Retinal pigment epithelial cell (primary cell): ENCODE measurements at places on chromosomes 2 and 18.

GRCh38 chr2:179677077-179677688 is 184.2 kb downstream of the ZNF385B start:
- DNase-seq, result no peak

- no peak for DNase-seq
These were observed 187.7 kb downstream of the HDAC4 start for GRCh38 chr2:239212929-239213642.

GRCh38 chr2:152055366-152056108 is 43.3 kb downstream of the CACNB4 start:
- DNase-seq, result no peak

GRCh38 chr2:231786917-231787292 is 660 bp downstream of the COPS7B start:
- DNase-seq, result no peak

DNA sequence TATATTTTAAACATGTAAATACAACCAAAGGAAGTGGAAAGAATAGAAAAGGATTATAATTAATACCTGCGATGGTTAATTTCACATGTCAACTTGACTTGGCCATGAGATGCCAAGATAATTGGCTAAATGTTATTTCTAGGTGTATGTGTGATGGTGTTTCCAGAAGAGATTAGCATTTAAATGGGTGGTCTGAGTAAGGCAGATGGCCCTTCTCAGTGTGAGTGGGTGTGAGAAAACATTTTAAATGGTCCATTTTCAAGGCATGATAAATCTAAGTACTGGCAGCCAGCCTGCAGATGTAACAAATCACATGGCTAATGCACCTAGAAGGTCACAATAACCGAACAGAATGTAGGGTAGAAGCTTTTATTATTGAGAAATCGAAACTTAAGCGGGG is 99.6 kb upstream of the CDH7 start:
- DNase-seq, result no peak

DNA sequence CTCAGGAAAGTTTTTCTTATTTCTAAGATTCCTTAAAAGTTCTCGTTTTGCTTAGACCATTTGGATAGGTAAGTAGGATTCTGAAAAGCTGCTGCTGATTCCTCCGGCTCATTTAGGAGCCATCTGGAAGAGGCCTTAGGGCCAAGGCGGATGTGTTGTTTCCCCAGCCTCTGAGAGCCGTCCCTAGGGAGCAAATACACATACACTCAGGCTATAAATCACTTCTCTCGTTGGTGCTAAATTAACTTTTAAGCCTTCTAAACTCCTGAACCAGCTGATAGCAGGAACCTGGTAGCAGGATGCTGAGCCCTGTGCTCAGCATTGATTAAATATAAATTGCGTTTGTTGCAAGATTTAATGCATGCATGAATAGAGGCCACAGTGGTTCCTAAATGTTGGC is 109.8 kb downstream of the ADCYAP1 start:
- no peak for DNase-seq

DNA sequence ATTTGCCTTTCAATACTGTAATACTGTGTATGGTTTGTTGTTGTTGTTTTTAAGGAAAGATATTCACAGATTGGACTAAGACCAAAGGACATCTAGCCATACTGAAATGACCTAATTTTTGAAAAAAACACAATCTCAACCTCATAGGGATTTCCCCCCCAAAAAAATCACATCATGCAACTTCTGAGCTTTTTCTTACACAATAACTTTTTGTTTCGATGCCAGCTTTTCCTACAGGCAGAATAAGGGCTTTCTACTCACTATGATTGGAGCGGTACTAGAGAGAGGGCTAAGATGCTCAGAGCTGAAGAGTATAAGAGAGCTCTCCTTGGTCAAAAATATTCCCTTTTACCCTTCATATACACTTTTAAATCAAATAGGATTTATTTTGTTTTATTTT is 32.4 kb upstream of the SLC3A1 start:
- no peak for DNase-seq

DNA sequence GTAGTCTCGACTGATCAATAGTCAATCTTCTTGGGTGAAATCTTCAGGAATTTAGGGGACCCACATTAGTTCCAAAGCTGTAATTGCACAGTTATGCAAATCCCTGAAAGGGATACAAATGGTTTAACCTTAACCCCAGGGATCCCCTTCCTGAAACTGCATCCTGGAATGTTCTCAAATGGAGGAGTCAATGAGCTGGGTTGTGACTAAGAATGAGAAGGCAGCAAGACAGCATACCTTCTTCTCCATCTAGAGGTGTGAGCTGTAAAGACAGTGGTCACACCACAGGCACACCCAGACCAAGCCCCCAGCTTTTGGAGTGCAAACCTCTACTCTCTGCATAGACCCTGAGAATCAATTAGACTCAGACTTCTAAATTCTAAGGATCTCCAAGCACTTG is 164.7 kb upstream of the MEIS1 start:
- no peak for DNase-seq

GRCh38 chr2:56369316-56369715 is 185.5 kb downstream of the CCDC85A start:
- peak; percentile 7 for DNase-seq

- DNase-seq, result no peak
These were observed 4.0 kb upstream of the SLC35F5 start for GRCh38 chr2:113760400-113760799.

DNA sequence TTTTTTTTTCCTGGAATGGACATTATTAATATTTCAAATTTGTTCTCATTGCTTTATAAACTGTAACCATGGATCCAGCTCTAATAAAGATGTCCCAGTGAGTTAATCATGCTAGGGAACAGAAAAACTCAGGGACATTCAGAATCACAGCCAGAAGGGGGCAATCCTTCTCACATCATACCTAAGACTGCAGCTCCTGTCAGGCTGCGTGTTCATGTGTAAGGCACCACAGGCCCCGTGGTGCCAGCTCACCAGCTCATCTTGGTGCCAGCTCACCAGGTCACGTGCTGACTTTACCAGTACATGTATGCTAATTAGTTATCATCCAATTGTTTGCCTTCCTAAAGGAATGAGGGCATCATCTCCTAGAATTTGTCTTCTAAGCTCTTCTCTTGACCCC is 84.7 kb upstream of the NEDD4L start:
- DNase-seq, result peak; percentile 61

DNA sequence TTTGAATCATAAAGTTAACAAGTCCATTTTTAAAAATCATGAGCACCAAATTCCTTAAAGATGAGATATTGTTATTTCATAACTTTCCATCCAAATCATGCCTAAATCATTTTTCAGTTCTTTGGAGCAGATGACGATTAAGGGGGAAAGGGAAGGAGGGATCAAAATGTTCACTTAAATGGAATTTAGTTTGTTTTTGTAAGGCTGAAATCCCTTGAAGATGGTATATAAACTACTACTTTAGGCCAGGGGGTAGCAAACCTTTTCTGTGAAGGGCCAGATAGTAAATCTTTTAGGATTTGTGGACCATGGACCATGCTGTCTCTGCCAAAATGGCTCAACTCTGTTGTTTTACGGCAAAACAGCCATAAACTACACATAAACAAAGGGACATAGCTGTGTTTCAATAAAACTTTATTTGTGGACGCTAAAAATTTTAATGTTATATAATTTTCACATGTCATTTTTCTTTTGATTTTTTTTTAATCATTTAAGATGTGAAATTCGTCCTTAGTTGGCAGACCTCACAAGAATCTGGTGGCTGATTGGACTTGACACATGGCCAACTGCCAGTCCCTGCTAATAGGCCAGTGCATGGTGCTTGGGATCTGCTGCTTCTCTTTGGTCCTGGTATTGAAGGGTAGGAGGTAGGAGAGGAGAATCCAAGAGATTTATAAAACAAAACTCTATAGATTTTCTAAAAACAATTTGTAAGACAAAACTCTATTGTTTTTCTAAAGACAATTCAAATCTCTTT is 52.0 kb upstream of the RTN4 start:
- DNase-seq, result no peak

DNA sequence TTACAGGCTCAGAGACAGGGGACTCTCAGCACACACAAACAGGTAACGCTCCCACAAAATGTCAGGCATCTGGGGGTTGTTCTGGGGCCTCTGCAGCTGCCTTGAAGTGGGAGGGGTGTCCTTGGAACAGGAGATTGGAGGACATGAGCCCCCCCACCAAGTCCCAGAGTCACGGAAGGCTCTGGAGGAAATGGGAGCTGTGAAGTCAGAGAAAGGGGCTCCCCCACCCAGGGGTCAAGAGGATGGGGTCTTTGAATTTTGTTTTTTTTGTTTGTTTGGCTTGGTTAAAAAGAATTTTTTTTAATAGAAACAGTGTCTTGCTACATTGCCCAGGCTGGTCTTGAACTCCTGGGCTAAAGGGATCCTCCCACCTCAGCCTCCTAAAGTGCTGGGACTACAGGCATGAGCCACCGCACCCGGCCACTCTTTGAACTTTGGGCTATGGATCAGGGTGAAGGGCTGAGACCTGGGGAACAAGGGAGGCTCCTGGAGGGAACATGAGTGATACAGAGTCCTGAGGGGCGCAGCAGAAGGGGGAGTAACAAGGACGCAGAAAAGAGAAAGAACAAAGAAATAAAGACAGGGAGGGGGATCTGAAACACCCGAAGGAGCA is 46.8 kb downstream of the TNS1 start:
- no peak for DNase-seq

GRCh38 chr18:1573732-1574131 is 669.1 kb downstream of the ADCYAP1 start:
- DNase-seq, result no peak

DNA sequence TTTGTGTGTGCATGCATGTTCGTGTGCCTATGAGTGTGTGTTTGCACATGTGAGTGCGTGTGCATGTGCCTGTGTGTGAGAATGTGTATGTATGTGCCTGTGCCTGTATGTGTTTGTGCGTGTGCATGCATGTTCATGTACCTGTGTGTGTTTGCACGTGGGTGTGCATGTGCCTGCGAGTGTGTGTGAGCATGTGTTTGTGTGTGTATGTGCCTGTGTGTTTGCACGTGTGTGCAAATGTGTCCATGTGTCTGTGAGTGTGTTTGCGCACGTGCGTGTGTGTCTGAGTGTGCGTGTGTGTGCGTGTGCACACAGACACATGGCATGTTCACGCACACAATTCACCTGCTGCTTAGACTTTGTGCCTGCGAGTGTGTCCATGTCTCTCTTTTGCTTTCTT is 853.5 kb upstream of the SALL3 start:
- DNase-seq, result no peak

- DNase-seq, result no peak
These were observed 82.9 kb downstream of the POLR1A start for GRCh38 chr2:86022661-86023365.

GRCh38 chr2:126368758-126369157 is 287.2 kb upstream of the GYPC start:
- DNase-seq, result no peak

GRCh38 chr2:14631406-14632040 is 994 bp upstream of the LRATD1 start:
- no peak for DNase-seq

DNA sequence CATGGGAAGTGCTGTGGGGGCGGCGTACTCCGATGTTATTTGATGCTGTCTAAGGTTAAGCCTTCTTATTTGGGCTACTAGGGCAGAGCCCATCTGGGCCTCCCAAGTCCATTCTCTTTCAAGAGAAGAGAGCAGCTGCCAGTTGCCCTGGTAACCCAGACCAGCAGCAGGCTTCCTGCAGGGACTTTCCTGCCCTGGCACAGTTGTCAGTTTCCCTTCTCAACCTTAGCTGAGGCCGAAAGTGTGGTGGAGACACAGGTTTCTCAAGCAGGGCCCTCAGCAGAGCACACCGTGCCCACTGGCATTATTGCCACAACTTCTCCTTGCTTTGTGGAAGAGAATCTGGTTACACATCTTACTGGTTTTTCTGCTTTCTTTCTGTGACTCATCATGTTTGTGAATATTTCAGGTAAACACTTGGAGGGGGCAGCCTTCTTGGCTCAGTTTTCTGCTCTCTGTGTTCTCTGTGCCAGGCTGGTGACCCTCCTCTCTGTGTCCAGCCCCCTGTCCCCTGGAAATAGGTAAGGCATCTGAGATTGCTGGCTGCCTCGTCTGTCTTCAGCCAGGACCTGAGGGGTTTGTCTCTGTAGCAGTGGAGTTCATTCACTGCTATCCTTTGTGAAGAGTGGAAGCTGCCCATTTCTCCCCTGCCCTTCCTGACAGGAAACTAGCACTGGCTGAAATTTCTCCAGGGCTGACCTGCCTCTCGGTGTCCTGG is 111.0 kb downstream of the B3GNT2 start:
- DNase-seq, result no peak

- no peak for DNase-seq
These were observed 41.7 kb downstream of the CNTNAP5 start for GRCh38 chr2:124066776-124067175.

- DNase-seq, result no peak
These were observed 60.1 kb upstream of the IL1RL1 start for GRCh38 chr2:102251042-102251848.

DNA sequence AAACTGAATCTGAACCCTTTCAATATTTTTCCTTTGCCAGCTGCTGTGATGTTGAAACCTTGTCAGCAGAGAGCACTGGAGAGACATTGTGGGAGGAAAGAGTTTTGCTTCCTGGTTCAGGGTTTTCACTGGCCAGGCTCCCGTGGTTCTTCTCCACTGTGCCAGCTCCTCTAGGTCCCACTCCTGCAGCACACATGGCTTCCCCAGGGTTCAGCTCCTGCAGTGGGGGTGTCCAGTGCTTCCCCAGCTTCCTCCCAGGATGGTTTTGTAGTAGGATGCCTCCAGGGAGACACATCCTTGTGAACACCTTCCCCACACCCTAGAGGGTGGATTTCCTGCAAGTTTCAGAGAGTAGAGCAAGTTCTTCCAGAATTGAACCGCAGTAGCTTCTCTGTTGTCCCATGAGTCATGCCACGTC is 24.0 kb upstream of the SULT1C3 start:
- no peak for DNase-seq

DNA sequence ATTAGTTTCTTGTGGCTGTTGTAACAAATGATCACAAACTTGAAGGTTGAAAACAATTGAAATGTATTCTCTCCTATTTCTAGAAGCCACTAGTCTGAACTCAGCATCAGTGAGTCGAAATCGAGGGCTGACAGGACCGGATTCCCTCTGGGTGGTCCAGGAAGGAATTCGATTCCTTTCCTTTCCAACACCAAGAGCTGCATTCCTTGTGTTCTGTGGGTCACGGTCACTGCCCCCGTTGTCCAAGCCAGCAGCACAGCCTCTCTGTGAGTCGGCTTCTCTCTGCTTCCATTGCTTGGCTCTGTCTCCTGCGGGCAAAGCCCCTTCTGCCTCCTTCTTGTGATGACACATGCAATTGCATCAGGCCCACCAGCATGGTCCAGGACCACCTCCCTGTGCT is 67.3 kb downstream of the SMIM21 start:
- DNase-seq, result no peak
